Stimulated activated CD4-positive, alpha-beta T cell treated with anti-CD3 and anti-CD28 coated beads, Interleukin-15, amount 100 ng/mL, for 24 hours (primary cell): ENCODE measurements at places on chromosomes 3 and 15.

DNA sequence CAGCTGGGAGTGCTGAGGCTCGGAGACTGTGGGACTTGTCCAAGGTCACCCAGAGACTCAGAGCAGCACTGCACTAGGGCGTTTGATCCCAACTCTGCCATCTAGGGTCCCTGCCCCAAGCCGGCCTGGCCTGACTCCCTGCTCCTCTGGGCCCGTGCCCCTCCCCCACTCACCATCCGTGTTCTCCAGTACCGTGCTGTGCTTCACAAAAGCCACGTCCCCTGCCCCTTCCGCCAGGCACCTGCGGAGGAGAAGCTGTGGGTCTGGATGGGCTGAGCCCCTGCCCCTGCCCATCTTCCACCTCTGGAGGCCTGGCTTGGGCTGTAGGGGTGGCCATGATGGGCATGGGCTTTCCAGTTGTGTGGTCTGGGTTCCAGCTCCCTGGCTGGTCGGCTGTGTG is 8.4 kb downstream of the MELTF start:
- DNase-seq = no peak

DNA sequence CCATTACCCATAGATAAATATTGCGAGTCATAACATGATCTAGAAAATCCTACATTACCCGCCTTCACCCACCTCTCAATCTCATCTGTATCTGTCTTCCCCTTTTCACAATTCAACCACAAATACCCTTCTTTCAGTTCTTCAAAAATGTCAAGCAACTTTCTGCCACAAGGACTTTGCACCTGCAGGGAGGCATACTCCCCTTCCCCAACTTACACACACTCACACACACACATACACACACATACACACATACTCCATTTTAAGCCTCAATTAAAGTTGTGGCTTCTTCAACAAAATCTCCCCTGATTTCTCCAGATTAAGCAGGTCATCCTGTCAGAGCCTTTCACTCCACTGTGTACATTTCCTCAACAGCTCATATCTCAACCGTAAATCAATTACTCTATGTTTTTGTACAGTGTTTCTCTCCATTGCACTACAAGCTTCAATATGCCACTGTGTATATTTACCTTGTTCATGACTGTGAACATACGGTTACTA is 33.1 kb upstream of the CCDC50 start:
- DNase-seq = no peak

- no peak for DNase-seq
Measured at GRCh38 chr3:158668506-158668905, 3.9 kb downstream of the LXN start.

GRCh38 chr3:6512172-6512800 is 348.6 kb upstream of the GRM7 start:
- no peak for DNase-seq

DNA sequence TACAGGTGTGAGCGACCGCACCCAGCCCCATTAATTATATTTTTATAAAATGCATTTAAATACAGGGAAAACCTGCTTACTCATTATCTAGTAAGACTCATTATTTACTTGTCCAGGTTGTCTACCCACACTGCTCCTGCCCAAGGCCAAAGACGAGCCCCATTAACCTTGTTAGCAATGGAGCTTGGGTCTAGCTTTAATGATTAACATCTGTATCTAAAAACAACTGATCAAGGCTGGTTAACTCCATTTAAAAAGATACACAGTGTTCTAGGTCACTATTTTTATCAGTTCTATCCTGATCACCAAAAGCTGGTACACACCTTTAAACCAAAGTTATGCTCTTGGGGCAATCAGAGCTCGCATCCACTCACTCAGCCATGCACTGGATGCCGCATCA is 10.4 kb upstream of the NCKIPSD start:
- no peak for DNase-seq

DNA sequence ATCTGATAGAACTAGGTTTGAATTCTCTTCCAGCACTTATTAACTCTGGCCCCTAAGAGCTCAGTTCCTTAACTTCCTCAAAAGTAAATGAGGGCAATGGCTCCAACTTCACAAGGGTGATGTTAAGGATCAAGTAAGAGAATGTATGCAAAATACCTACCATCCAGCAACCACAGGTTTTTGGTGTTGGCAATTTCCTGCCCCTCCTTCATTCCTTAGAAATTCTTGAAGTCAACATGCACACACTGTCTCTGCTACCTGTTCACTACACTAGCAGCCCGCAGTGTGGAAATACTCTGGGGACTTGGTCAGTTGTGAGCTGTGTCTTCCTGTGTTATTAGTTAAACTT is 5.0 kb downstream of the ZBED2 start:
- DNase-seq = no peak

DNA sequence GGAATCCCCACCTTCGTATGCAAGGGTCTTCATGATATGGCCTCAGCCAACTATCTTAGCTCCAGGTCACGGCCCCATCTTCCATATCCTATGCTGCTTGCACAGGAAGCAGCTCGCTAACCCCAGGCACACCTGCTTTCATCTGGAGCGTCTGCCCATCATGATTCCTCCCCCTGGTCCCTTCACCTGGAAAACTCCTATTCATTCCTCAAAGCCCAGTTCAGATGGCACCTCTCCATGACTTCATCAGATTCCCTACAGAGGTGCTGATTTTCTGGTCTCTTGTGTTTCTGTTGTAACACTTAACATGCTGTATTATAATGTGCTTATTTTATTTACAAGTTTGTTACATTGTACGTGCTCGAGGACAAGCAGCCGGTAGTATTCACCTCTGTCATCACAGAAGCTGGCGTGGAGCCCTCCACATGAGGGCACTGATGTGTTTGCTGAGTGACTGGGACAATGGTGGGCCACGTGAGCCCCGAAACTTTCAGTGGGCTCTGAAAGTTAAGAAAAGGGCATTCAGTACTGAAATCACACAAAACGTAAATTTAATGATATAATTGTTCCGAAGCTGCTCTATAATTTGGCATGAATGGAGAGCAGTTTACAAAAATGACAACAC is 16.2 kb downstream of the MUC20 start:
- no peak for DNase-seq

GRCh38 chr15:72306211-72306785 is 13.7 kb downstream of the CELF6 start:
- DNase-seq = peak; percentile 35
